ENCODE measurements at places on chromosomes 13 and 19.
A peak's percentile ranks its signal among the peaks of the same experiment; 100 is the strongest.

- DNase-seq = no peak
These were observed 5.8 kb downstream of the EGLN2 start for GRCh38 chr19:40804783-40805242.

DNA sequence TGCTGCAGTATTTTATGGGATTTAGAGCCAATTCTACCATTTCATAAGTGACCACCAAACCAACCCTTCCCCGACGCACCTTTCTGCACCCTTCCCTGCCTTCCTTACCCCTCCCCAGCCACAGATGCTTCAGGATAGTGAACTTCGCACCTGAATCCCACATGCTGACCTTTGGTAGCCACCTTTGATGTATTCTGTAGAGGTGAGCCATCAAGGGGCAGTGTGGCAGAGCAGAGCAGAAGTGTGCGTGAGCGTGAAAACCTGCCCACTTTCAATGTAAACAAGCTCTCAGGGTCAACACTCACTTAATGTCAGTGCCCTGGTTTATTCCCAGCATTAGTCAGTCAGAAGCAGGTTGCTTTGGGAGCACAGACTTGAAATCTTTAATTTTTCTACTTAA lies 107.7 kb downstream of the FRY start:
- no peak for DNase-seq

GRCh38 chr13:39773833-39774232 lies 118.4 kb downstream of the COG6 start:
- no peak for DNase-seq

GRCh38 chr13:30124131-30124768 lies 183.1 kb downstream of the KATNAL1 start:
- DNase-seq = no peak

- no peak for DNase-seq
These were observed 730.4 kb downstream of the OLFM4 start for GRCh38 chr13:53759016-53759415.

DNA sequence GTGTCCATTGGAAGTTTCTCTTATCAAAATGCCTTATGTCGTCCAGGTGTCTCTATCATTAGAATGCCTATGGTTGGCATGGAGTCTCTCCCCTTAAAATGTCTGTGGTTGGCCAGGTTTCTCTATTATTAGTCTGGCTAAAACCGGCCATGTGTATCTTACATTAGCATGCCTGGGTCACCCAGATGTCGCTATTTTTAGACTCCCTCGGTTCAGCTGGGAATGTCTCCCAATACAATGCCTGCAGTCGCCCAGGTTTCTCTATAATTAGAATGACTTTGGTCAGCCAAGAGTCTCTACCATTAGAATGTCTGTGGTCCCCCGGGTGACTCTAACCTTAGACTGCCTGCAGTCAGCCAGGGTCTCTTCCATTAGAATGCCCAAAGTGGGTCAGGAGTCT lies 1536.1 kb downstream of the UQCRFS1 start:
- DNase-seq = no peak

DNA sequence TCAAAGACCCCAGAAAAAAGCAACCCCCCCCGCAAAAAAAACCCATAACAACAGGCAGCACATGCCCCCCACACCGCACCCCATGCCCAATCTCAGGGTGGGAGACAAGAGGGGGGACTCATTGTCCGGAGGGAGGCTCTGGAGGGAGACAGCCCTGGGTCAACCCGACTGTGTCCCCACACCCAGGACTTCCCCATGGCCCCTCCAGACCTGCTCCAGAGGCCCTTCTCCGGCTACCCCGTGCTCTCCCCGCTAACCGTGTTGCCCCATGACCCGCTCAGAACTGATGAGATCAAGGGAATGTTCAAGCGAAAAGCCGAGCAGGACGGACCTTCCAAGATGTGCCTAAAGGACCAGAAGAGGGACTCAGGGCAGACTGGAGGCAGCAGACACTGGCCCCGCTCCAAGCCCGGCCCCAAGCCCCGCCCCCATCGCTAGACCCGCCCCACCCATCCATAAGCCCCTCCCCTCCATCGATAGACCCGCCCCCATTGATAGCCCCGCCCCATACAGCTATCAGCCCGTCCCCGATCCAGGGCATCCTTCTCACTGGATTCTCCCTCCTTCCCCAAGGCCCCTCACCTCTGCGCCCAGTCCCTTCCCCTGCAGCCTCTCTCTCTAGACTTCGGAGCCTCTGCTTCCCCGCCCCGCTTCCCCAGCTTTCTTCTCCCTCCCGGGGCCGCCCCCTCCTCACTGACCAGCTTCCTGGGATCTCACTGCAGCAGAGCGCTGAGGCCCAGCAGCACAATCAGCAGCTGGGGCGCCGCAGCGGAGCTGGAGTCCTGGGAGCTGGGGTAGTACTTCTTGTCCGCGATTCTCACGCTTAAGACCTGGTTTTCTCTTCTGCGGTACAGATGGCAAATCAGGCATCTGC lies 2.2 kb downstream of the BST2 start:
- DNase-seq = no peak

DNA sequence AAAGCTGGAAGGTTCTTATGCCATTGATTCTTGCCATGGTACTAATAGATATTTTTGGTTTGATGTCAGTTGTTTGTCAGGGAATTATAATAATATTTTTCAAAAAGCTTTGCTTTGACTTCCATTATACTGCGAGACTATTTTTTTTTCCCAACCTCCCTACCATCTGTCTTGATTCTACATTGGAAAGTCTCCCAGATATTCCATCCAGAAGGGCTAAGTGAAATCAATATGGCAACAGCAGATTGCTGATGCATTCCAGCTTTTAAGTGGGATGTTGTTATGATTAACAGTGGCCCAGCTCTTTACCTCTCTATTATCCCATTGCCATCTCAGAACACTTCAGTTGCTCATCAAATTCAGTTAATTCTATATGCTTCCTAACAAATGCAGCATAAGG lies 247.4 kb downstream of the OXGR1 start:
- no peak for DNase-seq

DNA sequence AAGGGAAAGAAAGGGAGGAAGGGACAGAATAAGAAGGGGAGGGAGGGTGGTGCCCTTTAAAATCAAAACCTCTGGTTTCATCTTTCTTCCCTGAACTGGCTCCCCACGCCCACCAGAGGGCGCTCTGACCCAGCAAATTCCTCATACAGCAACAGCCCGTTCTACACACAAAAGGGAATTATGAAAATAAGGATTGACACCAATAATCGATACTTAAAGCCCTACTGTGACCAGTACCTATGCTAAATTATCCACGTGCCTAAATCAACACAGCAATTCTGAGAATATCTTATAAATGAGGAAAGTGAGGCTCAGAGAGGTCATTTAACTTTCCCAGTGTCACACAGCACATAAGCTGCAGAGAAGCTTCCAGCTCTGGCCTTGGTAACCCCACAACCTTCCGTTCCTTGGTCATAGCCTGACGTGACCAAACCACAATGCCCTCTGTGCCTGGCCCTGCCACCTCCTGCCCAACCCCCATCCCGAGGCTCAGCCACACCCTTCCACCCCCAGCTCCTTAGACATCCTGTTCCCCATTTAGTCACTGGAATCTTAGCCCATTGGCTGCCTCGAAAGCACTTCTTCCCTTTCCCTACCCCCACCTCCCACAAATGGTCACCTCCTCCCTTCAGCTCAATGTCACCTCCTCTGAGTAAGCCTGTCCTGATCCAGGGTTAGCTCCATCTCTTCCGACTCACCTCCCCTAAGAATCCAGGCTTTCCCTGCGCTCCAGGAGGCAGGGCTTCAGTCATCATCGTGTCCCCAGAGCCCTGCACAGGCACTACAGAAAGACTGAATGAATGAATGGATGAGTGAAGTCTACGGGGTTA lies 34.2 kb upstream of the PNMA8B start:
- peak; percentile 76 for DNase-seq

DNA sequence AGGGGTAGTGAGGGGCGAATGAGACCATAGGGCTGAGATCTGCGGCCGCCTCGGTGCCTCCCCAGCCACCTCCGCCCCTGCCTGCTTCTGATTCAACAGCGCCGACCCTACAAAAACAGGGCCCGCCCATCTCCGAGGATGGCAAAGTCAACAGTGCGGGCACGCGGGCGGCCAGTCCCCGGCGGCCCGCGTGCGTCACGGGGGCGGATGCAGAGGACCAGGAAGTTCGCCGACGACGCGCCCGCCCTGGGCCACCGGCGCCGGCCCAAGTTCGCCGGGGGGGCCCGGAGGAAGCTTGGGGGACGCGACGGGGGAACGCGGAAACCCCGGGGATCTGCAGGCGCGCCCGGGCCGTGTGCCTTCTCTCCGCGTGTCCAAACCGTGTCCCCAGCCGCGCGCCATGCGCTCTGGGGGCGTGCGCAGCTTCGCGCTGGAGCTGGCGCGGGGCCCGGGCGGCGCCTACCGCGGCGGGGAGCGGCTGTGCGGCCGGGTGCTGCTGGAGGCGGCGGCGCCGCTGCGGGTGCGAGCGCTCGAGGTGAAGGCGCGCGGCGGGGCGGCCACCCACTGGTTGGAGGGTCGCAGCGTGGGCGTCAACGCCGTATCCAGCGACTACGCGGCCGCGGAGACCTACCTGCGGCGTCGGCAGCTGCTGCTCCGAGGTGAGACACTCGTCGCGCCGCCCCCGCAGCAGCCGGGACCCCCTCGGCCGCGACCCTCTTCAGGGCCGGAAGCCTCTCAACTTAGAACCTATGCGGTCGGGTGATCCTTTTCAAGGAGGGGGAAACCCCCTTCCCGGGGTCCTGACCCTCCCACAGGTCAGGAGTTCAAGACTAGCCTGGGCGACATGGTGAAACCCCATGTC lies 6.8 kb upstream of the ARRDC2 start:
- DNase-seq = peak; percentile 83

DNA sequence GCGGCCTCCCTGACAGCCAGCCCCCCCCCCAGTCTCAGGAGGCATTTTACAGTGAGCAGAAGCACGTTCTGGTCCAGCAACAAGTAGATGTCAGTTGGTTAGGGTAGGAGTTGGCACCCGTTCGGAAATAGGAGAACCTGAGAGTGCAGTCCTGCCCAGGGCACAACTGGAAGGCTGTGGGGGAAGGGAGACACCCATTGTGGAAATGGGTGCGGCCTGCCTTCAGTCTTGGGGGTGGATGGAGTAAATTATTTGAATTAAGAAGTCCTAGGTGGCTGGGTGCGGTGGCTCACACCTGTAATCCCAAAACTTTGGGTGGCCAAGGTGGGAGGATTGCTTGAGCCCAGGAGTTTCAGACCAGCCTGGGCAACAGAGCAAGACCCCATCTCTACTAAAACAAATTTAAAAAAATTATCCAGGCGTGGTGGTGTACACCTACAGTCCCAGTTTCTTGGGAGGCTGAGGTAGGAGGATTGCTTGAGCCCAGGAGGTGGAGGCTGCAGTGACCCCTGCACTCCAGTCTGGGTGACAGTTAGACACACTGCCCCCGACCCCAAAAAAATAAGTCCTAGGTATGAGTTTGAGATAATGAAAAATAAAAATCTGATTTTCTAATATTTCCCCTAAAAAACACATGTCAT lies 1.2 kb downstream of the CIRBP start:
- no peak for DNase-seq

- DNase-seq = no peak
These were observed 9.1 kb upstream of the ANKRD10 start for GRCh38 chr13:110923777-110924638.

DNA sequence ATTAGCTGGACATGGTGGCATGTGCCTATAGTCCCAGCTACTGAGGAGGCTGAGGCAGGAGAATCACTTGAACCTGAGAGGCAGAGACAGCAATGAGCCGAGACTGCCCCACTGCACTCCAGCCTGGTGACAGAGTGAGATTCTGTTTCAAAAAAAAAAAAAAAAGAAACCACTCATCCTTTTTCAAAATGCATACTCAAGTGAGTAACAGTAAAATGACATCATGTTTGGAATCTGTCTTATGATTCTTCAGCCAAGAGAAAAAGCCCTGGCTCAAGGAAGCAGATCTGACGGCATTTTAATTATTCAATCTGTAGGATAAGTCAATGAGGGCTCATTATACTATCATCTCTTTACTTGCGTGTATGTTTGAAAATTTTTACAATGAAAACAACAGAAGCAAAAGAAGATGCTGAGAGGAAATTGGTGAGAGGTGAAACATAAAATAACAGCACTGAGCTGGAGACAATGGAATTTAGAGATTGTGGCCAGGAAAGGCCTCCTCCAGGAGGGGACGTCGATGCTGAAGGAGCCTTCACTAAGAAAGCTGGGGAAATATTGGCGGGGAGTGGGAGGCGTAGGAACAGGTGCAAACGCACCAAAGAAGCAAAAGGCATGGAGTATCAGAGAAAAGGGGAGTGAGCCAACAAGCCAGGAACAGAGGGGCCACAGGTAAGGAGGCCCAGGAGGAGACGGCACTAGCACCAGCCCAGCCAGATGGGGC lies 12.9 kb upstream of the CCNE1 start:
- DNase-seq = peak; percentile 62

DNA sequence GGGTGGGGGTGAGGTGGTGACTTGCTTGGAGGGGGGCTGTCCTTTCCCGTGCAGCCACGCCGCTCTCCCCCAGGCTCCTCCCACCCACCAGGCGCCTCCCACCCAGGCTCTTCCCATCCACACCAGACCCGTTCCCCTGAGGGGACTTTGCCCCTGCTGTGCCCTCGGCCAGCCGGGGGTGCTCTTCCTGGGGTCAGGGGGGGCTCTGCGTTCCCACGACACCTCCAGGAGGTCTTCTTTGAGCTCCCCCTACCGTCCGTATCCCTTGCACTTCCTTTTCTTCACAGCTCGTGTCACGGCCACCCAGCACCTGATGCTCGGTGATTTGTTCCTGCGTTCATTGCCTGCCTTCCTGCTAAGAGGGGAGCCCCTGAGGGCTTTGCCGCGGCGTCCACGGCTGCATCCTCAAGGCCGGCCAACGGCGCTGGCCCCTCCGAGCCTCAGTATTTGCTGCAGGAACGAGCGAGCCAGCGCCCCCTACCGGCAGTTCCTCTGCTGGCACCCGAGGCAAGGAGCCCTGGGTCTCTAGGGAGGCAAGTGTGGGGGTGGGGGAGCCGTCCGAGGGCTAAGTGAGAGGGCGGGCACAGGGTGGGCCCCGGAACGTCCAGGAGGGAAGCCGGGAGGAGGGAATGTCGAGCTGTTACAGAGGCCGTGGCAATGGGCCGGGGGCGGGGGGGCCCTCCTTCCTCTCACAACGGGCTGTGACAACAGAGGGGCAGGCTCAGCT lies 11.8 kb downstream of the LRRC4B start:
- DNase-seq = peak; percentile 86

GRCh38 chr19:54558339-54558738 lies 15.3 kb upstream of the LILRA2 start:
- DNase-seq = no peak

DNA sequence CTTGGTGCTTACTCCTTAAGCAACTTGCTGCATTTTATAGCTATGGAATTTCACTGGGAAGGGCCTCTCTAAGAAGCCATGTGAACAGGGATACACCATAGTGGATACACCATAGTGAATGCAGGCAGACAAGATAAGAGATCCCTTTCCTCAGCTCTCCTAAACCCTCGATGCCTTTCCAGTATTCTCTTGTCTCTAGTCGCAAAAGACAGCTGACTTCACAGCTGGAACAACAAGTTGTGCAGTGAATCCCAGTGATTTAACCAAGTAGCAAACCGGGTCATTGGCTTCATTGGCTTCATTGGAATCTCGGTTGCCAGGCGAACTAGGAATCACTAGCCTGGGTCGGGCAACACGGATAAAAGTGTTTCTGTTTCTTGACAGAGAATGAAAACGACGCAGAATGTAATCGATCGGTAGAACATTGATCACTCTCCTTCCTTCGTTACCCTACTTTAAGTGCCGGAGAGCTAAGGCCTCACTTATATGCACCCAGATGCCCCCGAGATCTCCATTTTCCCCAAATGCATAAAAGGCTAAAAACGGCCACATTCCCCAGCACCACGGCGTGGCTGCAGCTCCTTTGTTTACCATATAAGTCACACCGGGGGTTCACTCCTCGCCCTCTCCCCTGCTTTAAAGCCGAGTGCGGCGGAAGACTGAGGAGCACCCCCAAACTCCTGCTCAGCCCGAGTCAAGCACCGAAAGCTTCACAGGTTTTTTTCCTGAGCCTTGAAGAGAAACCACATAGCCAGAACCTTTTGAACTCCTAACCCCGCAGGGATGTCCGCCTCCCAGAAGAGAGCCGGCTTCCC lies 674 bp downstream of the TRPC4 start:
- peak; percentile 24 for DNase-seq
